SK-N-DZ (cell line): ENCODE measurements at places on chromosomes 12 and 14.

- peak; percentile 100 for DNase-seq
These were observed 1.9 kb upstream of the PTMS start for GRCh38 chr12:6764011-6764828.

DNA sequence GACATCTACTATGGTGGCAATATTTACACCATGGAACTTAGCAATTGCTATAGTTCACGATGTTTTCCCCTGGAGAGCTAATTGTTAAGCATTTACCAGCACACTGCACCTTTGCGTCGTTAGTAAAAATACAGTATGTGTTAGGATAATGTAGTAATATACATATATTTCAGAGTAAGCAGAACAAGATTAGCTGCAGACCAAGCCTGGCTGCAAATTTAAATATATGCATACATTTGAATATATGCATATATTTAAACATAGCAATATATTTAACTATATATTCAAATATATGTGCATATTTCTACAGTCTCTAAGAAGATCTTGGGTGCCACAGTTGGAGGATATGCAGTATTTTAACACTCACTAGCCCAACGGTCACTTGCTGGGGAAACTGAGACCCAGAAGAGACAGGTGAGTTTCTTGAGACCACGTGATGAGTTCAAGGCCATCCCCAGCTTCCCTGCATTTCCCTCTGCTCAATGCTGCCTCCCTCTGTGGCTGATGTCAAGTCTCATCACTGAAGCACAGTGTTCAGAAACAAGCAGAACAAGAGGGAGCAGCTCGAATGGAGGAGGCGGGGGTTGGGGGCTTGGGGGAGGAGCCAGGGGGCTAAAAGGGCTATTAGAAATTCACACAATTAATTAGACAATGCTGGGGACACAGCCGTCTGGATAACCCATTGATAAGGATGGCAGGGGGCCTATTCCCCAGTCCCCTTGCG is 708.0 kb downstream of the MED13L start:
- peak; percentile 90 for DNase-seq

- DNase-seq = peak; percentile 33
These were observed 67.5 kb downstream of the ETV6 start for GRCh38 chr12:11716794-11717518.

DNA sequence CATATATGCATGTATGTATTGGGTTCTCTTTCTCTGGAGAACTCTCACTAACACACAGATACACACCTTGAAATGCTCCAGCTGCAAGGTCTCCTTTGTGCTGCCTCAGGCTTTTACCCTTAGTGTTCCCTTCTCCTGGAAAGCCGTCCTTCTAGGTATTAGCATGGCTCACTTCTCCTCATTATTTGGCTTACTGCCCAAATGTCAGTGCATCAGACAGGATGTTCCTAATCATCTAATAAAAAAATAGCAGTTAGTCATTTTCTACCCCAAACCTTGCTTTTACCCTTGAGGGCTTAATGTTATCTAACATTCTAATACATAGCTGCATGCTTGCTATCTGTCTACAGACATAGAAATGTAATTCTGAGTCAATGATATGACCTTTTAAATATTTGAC is 109.0 kb upstream of the SLC16A7 start:
- no peak for DNase-seq

- no peak for DNase-seq
These were observed 315.6 kb upstream of the ATP2B1 start for GRCh38 chr12:90024262-90024661.

DNA sequence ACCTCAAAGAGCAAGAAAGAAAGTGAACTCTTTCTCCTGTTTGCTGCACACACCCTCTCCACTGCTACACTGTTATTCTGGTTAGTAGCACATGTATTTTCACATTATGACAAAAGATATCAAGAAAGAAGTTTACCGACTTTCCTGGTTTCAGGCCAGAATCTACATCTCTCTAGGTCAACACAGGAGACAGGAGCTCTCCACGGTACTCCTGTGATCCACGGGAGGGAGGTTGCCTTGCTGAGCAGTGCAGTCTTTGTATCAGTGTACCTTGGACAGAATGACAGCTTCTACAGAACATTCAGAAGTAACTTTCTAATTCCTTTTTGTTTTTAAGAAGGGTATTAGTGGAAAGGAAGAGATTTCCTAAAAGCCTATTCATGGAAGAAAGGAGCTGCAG is 805.6 kb downstream of the NRXN3 start:
- no peak for DNase-seq

DNA sequence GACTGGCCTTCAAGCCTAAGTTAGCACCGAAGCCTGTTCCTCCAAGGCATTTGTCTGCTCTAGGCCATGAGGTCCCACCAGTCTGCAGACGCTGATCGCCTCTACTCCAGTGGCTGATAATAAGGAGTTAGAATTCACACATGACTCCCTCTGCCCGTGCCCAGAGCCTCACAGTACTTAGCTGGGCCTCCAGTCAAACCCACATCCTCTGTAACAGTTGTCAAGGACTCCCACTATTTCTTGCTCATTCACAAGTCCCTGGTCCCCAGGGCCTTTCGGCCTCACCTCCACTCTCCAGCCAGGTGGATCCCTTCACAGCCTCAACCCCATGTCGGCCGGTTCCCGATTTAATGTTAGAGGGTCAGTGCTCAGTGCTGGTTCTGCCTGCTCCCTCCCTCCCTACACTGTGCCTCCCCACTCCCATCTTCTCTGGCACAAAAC is 6.3 kb upstream of the KRT5 start:
- no peak for DNase-seq

DNA sequence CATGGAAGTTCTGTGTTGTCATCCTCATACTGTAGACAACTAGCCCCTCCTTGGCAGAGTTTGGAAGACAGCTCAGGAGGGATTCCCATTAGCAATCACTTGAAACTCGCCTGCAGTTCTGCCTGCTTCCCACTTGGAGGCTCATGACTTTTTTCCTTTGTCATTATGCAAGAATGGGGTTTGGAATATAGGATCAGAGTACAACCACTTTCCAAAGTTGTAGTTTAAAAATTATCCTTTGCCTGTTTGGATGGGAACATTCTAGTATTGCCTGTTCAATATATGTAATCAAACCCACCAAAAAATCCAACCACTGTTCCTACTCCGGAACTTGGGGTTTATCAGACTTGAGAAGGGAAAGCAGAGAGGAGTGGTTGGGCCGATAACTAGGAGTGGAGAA is 2.1 kb upstream of the GPD1 start:
- no peak for DNase-seq

DNA sequence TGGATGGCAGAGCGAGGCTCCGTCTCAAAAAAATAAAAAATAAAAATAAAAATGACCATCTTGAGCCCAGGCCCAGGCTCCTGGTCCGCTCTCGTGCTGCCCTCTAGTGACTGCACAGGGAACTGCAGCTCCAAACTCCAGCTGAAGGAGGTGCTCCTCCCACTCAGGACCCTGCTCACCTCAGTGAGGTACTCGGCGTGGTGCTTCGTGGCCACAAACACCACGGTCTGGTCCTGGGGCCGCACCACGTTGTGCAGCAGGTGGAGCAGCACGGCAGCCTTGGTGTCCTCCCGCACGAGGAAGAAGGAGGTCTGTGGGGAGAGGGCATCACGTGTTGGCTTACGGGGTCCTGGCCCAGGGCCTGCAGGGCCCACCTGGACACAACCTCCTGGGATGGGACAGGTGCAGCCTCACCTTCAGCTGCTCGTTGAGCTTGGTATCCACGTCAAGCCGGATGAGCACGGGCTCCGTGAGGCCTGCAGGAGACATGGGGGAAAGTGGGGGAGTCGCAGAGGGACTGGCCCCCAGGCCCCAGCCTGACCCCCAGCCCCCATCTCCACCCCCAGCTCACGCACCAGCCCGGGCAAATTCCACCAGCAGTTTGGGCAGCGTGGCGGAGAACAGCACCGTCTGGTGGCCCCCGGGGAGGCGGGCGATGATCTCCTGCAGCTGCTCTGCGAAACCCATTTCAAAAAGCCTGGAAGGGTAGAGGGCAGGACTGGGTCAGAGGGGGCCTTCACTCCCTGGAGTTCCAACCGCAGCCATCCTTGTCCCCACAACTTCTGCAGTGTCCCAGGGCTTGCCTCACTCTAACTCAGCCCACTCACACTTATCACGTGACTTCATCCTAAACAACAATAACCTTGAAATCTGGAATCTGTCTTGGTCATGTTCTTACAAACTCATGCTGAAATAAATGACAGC is 10.6 kb downstream of the DDX54 start:
- peak; percentile 56 for DNase-seq

DNA sequence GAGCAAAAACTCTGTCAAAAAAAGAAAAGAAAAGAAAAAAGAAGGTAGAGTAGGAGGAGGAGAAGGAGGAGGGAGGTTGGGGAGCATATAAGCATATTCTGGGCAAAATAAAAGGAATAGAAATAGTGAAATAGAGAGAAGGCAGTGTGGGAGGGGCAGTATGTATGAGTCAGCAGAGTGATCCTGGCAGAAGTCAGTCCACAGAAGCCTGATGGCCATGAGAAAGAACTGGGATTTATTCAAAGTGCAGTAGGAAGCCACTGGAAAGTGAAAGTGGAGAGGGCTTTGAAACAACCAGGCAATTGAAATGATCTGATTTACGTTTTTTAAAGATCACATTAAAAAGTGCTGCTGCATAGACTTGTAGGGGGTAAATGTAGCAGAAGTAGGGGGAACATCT is 368.6 kb upstream of the USP15 start:
- DNase-seq = no peak

DNA sequence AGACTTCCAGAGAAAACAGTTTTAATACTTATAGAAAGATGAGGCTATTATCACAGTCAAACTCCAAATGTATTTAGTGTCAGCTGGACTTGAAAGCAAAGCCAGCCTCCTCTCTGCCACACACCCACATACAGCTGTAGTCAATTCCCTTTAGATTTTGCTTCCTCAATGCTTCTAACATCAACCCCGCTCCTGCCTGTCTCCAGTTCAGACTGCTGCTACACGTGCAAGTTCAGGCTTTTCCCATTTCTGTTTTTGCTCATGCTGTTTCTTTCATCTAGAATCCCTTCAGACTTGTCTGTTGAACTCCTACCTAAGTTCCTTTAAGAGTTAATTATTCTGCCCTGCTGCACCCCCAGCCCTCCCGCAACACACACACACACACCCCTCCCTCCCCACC is 380.0 kb downstream of the KCNH5 start:
- no peak for DNase-seq

GRCh38 chr14:75041613-75042012 is 9.7 kb downstream of the MLH3 start:
- DNase-seq = no peak

DNA sequence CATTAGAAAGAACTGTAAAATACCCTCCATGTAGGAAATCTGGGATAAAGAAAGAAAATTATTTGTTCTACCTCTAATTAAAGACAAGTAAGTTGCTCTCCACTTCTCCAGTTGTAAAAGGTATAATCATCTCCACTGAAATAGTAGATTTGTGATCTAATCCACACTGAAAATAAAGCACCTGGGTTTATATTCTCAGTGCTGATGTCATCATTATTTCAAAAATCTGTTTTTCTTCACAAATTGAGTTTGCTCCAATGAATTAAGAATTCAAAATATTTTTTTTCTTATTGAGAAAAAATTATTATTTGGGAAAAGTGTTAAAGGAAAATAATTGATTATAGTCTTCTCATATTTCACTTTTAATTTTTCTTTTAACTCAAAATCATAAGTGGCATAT is 869.2 kb downstream of the SLC16A7 start:
- no peak for DNase-seq

DNA sequence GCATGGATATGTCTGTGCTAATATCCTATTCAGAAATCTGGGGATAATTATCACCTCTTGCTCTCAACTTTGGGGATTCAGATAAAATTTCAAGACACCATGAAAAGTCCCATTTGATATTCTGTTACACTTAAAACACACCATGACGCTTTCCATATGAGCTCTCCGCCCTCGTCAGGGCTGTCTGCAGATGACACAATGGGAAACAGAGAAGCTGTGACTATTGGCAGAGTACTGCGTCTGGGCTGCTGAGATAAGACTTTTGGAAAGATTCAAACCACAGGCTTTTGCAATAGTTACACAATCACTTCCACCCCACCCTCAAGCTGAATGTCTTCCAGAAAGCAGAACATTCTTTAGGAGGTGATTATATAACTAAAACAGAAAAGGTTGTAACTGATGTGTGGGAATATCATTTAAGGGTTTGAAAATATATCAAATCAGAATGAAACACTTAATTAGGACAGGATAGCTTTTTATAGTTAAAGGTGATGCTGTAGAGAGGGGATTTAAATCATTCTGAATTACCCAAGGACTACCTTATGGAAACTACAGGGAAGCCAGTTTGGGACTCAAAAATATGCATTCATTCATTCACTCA is 75.3 kb upstream of the TMPO start:
- no peak for DNase-seq

GRCh38 chr14:57058319-57058718 is 210.4 kb downstream of the EXOC5 start:
- no peak for DNase-seq

DNA sequence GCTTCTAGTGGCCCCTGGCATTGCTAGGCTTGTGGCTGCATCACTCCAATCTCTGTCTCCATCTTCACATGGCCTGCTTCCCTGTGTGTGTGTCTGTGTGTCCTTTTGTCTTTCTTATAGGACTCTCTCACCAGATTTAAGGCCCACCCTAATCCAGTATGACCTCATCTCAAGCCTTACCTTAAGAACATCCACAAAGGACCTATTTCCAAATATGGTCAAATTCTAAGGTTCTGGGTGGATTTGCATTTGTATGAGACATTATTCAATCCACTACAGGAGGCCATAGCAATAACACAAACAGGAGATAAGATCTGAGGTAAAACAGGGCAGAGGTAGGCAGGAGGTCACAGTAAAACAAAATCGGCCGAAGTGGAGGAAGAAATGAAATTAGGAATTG is 375.9 kb downstream of the BTG1 start:
- peak; percentile 66 for DNase-seq

GRCh38 chr12:117685110-117685926 is 283.5 kb downstream of the KSR2 start:
- peak; percentile 27 for DNase-seq

DNA sequence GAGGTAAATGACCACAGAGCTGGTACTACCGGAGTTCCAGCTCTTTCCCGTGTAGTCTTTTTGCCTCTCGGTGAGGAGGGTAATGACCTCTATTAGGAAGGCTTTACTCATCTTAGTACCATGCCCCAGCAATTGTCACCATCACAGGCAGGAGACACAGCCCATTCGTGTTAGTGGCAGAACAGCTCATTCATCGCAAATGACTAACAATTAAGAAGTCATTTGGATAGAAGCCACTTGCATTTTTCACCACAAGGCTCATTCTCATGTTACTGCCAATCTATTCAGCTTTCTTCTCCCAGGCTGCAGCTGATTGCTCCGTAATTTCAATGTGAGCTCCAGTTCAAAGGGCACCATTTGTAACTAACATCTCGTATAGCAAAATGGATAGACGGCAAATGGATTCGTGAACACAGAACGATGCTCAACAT is 718.8 kb upstream of the TMEM132C start:
- no peak for DNase-seq

- DNase-seq = no peak
These were observed 457.5 kb downstream of the PDZRN4 start for GRCh38 chr12:41645624-41646023.

DNA sequence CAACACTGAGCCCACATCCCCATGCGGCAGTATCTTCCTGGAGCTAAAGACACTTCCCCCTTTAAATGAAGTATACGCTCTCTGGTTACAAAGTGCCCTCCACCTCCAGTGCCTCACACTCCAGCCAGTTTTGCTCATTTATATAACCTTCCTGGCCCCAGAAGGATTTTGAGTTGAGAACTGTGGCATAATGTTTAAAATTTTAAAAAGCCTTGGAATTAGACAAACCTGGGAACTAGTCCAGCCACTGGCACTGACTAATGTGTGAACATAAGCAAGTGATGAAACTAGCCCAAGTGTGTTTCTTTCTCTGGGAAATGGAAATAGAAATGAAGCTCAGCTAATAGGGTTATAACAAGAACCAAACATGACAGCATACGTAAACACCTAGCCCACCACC is 723.7 kb upstream of the USP15 start:
- DNase-seq = no peak
